8988T (cell line): ENCODE measurements at places on chromosomes 13 and 19.

GRCh38 chr13:105918842-105919741 lies 616.4 kb downstream of the EFNB2 start:
- peak; percentile 10 for DNase-seq

- DNase-seq = peak; percentile 57
Observed at GRCh38 chr13:46211483-46212351, at the start of gene LRRC63. Gene LRRC63, plus strand, starts transcription at chr13:46211928. Its CDS starts 1,107 bp downstream, at chr13:46213035.

- DNase-seq = no peak
Observed at GRCh38 chr19:36837176-36837905, 846 bp downstream of the ZNF790 start.

- DNase-seq = no peak
Observed at GRCh38 chr13:101576455-101576854, 124.0 kb downstream of the ITGBL1 start.
